Naive B cell (primary cell): ENCODE measurements at places on chromosomes 3 and 15.
A peak's percentile ranks its signal among the peaks of the same experiment; 100 is the strongest.

- no peak for DNase-seq
Measured at GRCh38 chr15:28942571-28942970, 56.8 kb downstream of the APBA2 start.

DNA sequence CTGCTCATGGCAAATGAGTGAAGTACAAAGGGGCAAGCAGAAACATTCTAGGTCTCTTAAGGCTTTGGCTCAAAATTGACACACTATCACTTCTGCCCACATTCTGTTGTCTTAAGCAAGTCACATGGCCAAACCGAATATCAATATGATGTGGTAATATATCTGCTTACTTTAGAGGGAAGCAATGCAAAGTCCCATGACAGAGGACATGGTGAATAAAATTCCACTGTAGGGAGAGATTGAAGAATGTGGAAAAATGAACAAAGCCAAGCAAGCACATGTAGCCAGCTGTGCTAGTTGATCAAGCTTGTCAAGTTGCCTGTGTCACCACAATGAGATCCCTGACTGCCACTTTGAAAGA lies 11.2 kb upstream of the TBC1D5 start:
- DNase-seq, result no peak

- no peak for DNase-seq
Measured at GRCh38 chr15:100108846-100109245, 232.9 kb downstream of the ADAMTS17 start.

DNA sequence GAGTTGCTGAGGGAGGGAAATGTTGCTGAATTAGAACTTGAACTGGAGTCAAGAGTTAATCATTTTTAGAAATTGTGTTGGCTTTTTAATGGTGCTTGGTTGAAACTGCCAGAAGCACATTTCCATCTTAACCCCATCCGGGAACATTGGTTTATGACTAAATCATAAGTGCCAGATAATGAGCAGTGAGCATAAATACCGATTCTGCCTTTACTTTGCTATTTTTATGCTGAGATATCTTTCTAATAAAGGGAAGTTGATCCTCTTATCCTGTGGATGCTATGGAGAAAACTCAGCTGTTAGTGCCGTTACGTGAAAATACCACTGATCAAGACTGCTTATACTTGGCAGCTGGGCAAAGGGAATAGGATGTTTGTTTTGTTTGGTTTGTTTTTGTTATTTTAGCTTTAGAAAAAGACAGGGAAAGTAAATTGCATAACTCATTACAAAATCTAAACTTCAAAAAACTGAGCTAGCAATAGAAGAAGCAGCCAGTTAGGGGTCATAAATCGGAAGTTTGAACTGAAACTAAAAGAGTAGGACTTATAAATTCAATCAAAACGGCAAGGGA lies 813.1 kb downstream of the NAALADL2 start:
- no peak for DNase-seq

DNA sequence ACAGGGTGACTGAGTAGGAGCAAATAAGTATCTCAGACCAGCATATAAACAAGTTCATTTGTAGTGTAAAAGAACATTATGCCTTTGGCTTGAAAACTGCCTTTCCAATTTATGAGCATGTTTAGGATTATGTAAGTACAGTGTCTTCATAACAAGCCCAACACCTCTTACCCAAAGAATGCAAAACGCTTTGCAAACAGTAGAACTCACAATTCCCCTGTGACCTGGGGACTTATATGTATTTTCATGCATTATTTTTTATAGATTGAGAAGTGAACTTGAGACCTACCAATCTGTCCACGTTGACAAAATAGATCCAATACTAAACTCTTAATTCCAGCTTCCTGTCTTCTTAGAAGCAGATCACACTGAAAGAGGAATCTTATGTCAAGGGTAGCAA lies 202.1 kb downstream of the TP63 start:
- no peak for DNase-seq

DNA sequence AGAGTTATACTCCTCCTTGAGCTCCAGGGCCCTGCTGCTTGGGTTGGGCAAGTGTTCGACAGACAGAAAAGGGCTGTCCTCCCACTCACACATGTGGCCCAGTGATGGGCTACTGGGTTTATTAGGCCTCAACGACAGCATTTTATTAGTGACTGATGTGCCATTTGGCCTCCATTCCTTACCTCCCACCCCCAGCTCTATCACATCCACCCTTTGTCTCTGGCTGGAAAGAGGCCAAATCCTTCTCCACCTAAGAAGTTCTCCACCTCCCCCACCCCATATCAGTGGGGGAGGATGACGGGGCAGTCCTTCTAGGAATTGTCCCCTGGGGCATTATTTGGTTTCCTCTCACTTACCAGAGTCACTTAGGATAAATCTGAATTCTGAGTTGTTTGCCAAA lies 57.1 kb upstream of the WNT5A start:
- no peak for DNase-seq

- DNase-seq, result no peak
Measured at GRCh38 chr3:109122690-109123089, 4.8 kb upstream of the MORC1 start.

DNA sequence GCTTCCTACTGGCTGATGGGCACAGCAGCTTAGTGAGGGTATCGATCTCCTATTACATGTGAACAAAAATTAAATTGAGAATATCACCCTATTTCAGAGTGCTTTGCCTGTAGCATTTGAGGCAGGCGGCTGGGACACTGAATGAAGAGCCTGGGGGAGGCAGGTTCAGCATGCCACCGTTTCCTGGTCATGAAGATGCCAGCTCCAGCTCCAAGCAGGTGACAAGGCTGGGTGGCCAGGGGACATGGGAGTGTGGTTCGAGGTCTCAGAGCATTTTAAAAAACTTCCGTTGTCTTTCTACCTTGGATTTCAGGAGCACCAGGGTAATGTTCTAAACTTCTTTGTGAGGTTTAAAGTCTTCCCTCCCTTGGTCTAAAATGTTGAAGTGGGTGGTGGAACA lies 158.2 kb downstream of the RPLP1 start:
- DNase-seq, result no peak

GRCh38 chr3:187746059-187746441 lies 782 bp upstream of the BCL6 start:
- DNase-seq, result no peak

GRCh38 chr3:15557511-15557946 lies 36.0 kb upstream of the COLQ start:
- peak; percentile 67 for DNase-seq

- no peak for DNase-seq
Measured at GRCh38 chr3:49370585-49371290, 12.6 kb upstream of the GPX1 start.

DNA sequence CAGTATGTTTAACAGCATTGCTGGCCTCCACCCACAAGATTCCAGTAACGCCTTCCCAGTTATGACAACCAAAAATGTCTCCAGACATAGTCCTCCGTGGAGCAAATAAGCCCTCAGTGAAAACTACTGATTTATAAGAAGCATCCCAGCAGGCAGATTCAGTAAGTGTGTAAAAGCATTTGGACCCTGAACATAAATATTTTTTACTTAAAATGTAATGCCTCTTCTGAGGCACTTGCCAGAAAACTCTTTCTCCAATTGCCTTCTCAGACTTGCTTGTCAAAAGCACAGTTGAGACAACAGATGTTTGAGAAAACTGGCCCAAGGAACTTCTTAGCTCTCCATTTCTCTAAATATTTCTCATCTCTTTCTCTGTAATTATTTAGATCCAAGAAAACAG lies 31.8 kb upstream of the DCLK3 start:
- DNase-seq, result no peak

- DNase-seq, result no peak
Measured at GRCh38 chr3:105429034-105429762, 62.5 kb downstream of the ALCAM start.

- DNase-seq, result no peak
Measured at GRCh38 chr15:60399931-60400330, 2.1 kb upstream of the ANXA2 start.

GRCh38 chr15:83300826-83301225 lies 16.4 kb upstream of the BNC1 start:
- no peak for DNase-seq

GRCh38 chr3:140715035-140715434 lies 37.2 kb downstream of the TRIM42 start:
- DNase-seq, result no peak

- no peak for DNase-seq
Measured at GRCh38 chr15:77081971-77082370, 11.1 kb upstream of the TSPAN3 start.

DNA sequence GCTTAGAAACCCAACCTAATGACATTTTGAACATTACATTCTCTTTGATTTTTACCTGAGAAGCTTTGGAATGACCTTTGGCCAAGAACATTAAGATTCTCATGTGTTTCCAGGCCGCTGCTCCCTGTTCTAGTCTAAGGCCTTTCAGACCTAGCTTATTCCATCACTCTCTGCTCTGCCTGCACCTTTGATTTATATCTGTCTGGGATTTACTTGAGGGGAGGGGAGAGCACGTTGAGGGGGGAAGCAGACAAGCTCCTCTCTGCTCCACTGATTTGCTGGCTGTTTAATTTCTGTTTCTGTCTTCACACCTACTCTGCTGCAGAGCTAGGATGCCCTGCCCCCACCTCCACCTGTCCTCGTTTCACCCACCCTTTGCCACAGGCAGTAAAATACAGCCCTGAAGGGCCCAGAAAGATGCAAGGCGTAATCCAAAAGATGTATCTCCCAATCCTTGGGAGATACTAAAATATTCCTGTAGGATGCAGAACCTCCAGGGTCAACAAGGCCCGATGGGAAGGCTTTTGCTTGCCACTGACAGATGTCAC lies 429.8 kb downstream of the EPHB1 start:
- no peak for DNase-seq

DNA sequence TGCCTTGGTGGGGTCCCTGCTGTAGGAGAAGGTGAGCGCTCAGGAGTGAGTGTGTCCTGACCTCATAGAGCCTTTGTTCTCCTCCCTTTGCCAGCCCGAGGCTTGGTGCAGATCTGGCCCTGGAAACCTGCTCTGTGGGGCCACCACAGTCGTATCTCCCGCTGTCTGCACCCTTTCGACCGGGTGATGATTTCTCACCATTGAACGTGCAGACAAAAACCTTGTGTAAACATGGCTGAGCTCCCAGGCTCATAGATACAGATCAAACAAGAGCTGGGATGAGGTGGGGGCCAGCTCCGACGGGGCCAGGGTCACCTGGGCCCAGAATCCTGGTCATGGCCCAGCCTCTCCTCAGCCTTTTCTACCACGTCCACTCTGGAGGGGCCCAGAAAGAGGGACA lies 34.6 kb upstream of the ESYT3 start:
- DNase-seq, result no peak

GRCh38 chr3:191330530-191331048 lies 263 bp upstream of the UTS2B start:
- DNase-seq, result no peak

DNA sequence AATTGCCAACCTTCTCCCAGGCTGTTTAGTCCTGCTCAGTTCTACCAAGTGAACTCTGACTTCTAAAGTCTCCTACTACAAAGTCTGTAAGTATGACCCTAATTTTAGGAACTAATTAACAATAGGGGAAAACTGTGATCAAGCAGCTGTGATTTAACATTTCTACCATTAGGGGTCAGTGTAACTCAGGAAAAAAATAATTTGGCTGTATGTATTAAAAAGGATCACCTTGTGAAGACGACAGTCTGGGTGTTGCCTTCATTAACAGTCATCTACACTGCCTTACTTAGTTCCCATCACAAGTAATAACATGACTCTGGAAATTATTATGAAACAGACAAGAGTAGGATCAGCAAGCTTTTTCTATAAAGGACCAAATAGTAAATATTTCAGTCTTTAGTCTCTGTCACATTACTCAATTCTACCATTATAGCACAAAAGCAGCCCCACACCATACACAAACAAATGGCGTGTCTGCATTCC lies 4.2 kb upstream of the NPHP3 start:
- peak; percentile 67 for DNase-seq
